ENCODE measurements at places on chromosomes 3 and 15.

GRCh38 chr3:77513542-77513941, 473.6 kb downstream of the ROBO2 start:
- DNase-seq, result no peak

DNA sequence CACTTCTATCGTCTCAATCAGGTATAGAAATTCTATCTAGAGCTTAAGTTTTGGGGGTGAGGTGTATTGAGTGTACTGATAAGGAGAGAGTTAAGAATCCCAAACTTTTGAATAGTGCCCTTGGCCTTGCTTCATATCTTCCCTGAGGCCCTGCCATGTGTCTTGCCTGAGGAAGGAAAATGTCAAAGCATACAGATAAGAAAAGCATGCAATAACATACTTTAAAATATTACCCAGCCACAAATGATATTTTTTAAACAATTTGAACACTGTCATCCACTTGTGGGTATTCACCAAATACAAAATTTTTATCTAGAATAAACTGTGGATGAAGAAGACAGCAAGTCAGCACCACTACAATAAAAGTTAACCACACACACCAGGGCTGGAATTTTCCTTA, 631.0 kb upstream of the ALCAM start:
- DNase-seq, result peak; percentile 70

GRCh38 chr15:51681303-51681963, at the start of gene SCG3:
SCG3 (plus strand) TSS chr15:51681503; CDS start chr15:51681756, 253 bp downstream.
- DNase-seq, result no peak

- no peak for DNase-seq
Measured at GRCh38 chr15:69016021-69016595, 1.6 kb downstream of the NOX5 start.

- DNase-seq, result no peak
Measured at GRCh38 chr3:72348357-72348756, 499.9 kb downstream of the SHQ1 start.

GRCh38 chr15:63947228-63947627, 99.1 kb downstream of the DAPK2 start:
- no peak for DNase-seq

DNA sequence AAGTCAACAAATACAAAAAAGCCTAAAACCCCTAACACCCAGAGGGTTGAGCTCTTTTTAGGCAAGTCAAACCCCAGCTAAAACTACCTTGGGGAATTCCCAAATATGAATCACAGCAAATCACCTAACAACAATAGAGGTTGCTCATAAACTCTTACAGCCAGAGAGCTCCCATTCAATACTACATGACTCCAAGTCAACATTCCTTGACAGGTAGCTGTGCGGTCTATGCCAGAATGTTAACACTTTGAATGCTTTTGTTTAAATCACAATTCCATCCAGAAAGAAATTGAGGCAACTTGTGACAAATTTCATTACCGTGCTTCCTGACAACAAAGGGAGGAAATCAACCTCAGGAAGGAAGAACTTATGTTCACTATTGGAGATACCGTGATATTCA, 7.5 kb upstream of the UACA start:
- DNase-seq, result peak; percentile 53

- no peak for DNase-seq
Measured at GRCh38 chr3:127552038-127552437, 38.5 kb downstream of the TPRA1 start.

DNA sequence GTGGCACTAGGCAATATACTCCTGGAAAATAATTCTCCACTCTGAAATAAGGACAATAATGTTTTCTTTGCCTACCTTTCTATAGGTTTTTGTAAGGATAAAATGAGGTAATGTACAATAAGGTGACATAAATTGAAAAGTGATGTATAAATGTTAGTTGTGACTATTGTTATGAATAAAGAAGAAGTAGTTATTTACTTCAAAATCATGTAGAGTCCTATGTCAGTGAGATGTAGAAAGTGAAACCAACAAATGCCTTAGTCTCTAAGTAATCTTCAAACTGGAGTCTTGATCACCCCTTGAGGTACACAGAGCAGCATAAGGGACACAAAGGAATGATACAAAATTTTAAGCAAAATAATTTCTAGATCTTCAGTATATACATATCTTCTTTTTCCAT, 60.3 kb upstream of the TP63 start:
- DNase-seq, result no peak

GRCh38 chr15:31376511-31376910, 49.9 kb downstream of the KLF13 start:
- DNase-seq, result no peak
